H7 (cell line): ENCODE measurements at places on chromosomes 12 and 14. TPM values are rescaled to one million over a fixed set of nuclear protein-coding genes. Genes with fewer than 3 reads are reported as not detected.

CD27 gene
- not detected in 2 replicates for total RNA-seq

GPRC5A gene
- total RNA-seq, result 0.07 TPM in 1 of 2 replicates, not detected in the other

ERGIC2 gene
- 70.8 and 71.3 TPM in 2 replicates for total RNA-seq

RIPK3 gene
- total RNA-seq, result not detected in 2 replicates

OR6C2 gene
- not detected in 2 replicates for total RNA-seq

SERPINA1 gene
- 0.18 TPM in 1 of 2 replicates, not detected in the other for total RNA-seq

ARHGAP9 gene
- total RNA-seq, result 2.6 and 6.3 TPM in 2 replicates

DNA sequence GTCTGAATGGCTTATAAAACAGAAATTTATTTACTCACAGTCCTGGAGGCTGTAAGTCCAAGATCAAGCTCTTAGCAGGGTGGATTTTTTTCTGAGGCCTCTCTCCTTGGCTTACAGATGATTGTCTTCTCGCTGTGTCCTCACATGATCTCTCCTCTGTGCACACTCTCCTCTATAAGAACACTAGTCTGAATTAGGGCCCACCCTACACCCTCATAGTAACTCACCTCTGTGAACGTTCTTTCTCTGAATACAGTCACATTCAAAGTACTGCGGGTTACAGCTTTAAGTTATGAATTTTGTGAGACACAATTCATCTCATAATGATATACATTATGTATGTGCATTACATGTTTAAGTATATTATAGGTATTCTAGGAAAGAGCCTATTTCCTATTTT, 135.7 kb upstream of the ATXN7L3B start:
- DNase-seq, result no peak

DNA sequence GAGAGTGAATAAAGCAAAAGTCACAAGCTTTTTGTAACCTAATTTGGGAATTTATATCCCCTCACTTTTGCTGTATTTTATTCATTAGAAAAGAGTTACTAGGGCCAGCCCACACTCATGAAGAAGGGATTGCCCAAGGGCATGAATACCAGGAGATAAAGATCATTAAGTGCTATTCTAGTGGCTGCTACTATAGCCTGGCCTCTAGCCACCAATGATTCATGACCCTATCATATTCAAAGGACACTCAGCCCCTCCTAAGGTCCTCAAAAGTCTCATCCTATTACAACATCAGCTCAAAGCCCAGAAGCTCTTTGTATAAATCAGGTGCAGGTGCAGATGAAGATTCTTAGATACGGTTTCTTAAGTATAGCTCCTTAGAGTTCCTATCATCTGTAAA, 518.1 kb downstream of the TRHDE start:
- DNase-seq, result no peak

DNA sequence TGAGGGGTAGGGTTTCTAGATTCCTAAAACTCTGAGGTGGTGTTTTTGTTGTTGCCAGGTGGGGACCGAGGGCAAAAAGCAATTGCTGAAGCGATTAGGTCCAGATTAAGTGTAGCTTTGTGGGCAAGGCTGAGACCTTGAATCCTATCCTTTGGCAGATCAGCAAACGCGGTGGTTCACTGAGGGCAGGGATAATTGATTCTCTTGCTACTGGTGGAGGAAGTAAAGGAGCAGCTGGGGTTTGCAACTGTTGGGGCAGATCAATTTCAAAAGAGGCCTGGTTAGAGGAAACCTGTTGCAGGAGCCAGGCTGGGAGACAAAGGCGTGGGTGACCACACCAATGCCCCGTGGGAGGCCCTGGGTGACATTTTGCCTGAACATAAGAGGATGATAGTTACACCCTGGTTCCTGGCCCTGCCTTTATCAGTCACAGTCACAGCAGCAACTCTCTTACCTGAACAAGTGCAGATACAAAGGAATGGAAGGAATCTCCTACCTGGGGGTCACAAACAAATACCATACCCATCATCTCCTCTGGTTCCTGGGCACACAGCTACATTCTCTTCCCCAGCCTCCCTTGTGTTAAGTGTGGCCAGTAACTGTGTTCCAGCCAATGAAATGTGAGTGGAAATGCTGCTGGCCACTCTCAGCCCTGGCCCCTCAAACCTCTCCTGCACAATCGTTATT, 43.3 kb upstream of the RASSF3 start:
- no peak for DNase-seq

DNA sequence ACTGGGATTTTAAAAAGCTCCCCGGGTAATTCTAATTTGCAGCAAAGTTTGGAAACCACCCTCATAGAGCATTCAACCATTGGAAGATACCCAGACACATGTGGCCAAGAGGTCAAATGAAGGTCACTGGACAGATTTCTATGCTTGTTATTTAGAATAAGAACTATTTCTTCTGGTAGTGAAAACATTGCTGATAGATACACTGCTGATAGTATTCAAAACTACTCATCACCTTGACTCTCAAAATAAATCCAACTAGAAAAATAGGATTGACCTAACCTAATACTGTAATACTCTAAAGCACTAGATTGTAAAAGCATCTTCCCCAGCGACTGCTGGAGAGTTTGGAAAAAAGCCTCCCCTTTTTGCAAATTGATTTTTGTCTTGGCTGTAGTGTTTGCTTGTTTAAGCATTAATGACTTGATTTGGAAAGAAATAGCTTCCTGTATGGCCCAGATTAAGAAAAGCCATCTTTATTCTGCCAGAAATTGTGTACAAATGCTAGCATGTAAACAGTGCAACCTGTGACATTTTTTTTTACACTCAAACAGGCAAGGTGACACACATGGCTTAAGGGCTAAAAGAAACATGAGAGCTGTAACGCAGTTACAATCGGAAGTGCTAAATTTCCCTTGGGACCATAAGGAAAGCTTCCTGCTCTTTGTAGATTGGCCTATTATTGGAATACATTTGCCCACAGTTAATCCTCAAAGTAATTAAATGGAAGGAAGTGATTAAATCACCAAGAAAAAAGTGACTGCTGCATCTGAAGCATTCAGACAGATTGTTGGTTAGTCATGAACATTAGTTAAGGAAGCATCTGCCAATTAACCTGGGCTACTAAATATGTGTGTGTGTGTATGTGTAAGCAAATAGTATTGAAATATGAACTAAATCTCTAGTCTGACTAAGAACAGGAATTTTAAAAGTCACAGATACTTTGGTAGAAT, 356.5 kb upstream of the ATP2B1 start:
- DNase-seq, result no peak

DNA sequence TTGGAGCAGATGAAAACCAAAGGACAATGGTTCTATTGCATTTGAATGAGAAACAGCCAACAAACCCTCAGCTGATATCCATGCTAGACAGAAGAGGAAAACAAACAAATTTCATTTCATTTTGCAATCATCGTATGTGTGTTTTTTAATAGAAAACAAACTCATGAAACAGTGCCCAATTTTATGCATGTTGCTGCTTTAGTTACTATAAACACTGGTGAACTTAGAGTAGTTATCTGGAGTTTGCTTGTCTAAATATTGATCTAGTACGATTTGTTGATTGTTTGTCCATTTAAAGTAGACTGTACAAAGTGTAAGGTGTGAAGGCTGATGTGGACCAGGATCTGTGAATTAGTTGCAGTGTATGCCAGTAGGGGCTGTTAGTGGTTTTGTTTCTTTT, 166.6 kb downstream of the KITLG start:
- DNase-seq, result no peak

DNA sequence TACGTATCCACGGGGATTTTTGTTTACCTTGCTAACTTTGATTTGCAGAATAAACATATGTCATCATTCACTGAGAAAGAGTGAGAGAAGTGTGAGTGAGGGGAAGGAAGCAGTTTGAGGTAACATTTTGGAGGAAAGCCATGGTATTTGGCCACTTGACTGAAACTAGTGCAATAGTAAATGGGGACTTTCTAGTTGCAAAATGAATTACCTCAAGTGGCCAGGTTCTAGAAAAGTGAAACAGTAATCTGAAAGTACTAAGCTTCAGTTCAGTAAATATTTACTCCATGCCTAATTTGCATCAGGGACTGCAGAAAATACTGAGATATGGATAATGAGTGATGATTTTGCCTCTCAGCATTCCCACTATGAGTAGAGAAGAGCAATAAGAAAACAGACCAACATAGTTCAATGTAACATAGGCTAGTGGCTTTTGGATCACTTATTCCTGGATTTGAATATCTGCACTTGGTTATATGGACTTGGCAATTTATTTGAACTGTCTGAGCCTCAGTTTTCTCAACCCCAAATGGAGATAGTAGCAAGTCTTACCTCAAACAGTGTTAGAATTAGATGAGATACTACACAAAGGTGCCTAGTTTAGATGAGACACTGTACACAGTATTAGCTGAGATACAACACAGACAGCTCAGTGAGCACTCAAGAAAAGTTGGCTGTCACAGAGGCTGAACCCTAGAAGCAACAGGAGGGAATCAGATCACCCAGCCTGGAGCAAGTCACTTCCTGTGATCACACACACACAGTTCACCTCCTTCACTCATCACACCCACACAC, 439.1 kb downstream of the NPAS3 start:
- DNase-seq, result no peak

- peak; percentile 4 for DNase-seq
Measured at GRCh38 chr12:90013409-90013808, 304.8 kb upstream of the ATP2B1 start.

- peak; percentile 14 for DNase-seq
Measured at GRCh38 chr14:60250257-60251035, 1.4 kb downstream of the PPM1A start.

- DNase-seq, result peak; percentile 67
Measured at GRCh38 chr12:55729819-55730818, 1.3 kb upstream of the CD63 start.

- DNase-seq, result no peak
Measured at GRCh38 chr12:88242571-88242925, 100.4 kb downstream of the TMTC3 start.

DNA sequence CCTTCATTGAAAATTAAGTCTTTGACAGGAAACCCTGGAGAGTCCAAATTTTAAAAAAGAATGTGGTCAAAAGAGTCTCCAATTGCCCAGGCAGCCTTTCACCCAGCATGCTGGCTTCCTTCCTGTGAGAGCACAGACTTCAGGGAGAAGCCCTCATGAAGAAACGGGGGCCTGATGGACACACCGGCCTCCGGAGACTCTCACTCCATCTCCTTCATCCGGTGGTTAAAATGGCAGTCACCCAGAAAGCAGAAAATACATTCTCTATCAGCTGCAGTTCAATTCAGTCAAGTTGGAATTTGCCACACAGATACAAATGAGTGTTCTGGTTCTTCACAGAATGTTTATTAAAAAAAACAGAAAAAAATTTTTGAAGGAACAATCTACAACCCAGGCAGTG, 56.5 kb downstream of the CPM start:
- DNase-seq, result no peak

DNA sequence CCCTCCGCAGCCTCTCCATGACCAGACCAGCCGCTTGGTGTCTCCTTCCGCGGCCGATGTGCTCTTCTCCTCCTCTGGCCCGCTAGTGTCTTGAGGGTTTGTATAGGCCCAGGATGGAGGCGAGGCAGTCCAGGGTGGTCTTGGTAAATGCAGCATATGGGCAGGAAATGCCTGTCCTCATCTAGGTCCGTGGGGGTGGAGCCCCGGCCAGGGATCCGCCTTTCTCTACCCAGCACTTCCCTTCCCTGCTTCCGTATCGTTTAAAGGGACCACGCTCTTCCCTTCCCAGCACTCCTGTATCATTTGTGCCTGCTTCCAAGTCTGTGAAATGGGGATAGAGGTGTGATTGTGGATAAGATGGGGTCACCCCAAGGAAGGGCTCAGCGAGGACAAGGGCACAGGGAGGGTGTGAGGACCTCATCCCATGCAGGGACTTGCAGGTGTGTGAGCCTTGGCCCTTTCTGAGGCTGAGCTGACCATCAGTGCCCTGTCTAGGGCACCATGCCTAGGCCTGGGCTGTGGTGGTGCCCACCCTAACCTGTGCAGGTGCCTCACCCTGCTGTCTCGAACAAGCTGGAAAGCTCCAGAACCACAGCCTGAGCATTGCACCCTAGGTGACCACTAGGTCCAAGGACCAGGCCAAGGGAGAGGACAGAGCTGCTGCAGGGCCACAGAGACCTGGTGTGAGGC, 326.8 kb upstream of the RTL1 start:
- peak; percentile 48 for DNase-seq

DNA sequence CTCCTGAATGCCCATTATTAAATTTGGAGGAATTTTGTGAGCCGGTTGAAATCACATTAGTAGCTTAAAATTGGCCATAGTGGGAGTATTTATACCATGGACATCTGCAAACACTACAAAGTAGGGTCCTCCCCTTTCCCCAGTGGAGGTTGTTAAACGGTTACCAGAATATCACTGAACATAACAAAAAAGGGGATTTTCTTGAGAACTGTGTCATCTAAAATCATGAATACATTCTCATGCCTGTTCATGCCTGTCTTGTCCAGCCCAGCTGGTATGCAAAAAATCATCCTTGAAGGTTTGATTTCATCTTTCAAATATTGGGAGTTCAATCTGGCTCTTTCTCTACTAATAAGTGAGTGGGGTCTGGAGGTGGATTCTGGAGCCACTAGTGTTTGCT, 96.4 kb downstream of the OTOGL start:
- DNase-seq, result no peak

DNA sequence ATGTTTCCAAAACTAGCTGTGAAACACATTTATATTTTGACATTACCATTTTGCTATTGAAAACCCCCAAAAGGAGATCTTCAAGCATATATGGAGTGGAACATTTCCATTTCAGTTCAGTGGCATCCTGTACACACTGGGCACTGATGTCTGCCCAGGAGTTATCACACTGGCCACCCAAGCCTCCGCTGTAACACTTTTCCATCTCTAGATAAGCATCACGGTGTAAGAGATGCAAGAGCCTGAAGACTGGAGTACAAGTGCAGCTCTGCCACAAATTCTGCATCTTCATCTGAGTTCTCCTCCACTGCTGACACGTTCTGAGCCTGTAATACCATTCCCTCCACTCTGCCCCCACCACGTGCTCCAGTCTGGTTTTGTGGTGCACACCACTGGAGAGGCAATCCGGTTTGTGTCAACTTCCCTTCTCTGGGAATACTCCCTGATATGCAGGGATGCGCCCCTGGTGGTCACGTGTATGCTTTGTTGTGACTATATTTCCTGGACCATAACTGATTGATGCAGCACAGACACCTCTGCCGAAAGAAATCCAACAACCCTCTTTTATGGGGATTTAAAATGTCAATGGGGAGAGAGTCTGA, 12.7 kb downstream of the SPTLC2 start:
- no peak for DNase-seq

DNA sequence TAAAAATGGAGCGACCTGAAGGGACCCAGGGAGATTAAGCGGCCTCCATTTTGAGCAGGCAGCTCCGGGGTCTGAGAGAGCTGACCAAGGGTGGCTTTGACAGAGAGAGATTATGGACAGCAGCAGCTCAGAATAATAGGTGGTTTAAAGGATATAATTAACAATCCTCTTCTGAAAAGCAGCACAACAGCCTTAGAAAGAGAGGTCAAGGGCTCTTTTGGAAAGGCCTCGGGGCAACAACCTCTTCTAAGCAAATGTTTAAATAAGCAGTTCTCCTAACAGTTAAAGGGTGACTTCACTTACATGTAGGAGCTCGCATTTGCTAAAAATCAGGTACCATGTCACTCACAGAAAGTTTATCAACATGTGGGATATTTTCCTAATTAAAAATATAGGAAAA, 87.2 kb upstream of the FRMD6 start:
- no peak for DNase-seq
